ENCODE measurements at places on chromosomes 4 and X. TPM values are rescaled to one million over a fixed set of nuclear protein-coding genes. Genes with fewer than 3 reads are reported as not detected.

Gene SPON2
- total RNA-seq, result 0.41 TPM

Gene PIR
- total RNA-seq, result 53.7 TPM

Gene OTUD6A
- not detected for total RNA-seq

Gene ASB9
- 26.5 TPM for total RNA-seq

Gene ZNF330
- 25.5 TPM for total RNA-seq

Gene ADGRG4
- total RNA-seq, result not detected

Gene SHROOM4
- not detected for total RNA-seq

Gene STK26
- total RNA-seq, result 9.7 TPM

Gene HPGD
- total RNA-seq, result 83.9 TPM

Gene MAOB
- 0.29 TPM for total RNA-seq

Gene AADAT
- total RNA-seq, result 7.7 TPM

Gene TMSB15B
- 6.5 TPM for total RNA-seq

Gene GPR50
- total RNA-seq, result 0.20 TPM

Gene ABHD18
- total RNA-seq, result 3.1 TPM

Gene F11
- not detected for total RNA-seq

Gene MMAA
- total RNA-seq, result 1.6 TPM

Gene CXCL11
- 0.20 TPM for total RNA-seq

Gene RASL11B
- 0.20 TPM for total RNA-seq

Gene RAB39B
- 0.80 TPM for total RNA-seq

Gene RGN
- total RNA-seq, result not detected
